Sigmoid colon (tissue), 7 donors: ENCODE measurements at places on chromosomes 7 and 10.

DNA sequence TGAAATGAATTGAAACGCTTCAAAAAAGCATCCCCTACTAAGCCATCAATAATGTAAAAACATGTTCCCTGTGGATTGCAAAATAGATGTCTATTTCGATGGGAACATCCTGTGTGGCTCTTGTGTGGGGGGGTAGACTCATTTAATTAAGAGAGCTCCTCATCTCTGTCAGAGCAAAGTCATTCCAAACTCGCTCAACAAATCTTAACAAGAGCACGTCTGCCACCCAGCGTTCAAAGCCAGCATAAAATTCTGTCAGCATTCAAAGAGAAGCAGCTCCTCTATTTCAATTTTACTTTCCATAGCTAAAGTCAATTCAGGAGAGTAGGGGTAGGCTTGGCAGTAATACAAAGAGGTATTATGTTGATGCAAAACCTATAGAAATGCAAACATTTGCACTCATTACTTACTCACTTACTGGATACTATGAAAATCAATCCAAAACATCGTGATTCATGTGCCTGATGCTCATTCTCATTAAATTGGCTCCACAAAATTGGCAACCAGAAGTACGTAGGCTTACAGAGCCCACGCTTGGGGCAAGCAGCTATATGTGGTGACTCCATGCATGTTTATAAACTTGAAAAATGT is 114.9 kb downstream of the IPMK start:
- H3K36me3 ChIP-seq, result no peaks in the 10 kb centered on the region
- H3K27me3 ChIP-seq, result no peaks in the 10 kb centered on the region
- no peak overlapping the region for H3K4me3 ChIP-seq
- no peak overlapping the region for H3K27ac ChIP-seq
- no peaks in the 10 kb centered on the region for H3K4me1 ChIP-seq

GRCh38 chr7:7321681-7322080 is 139.3 kb downstream of the C1GALT1 start:
- no peak for DNase-seq
- H3K4me3 ChIP-seq, result no peak overlapping the region
- no peaks in the 10 kb centered on the region for H3K27me3 ChIP-seq
- H3K36me3 ChIP-seq, result no peaks in the 10 kb centered on the region

DNA sequence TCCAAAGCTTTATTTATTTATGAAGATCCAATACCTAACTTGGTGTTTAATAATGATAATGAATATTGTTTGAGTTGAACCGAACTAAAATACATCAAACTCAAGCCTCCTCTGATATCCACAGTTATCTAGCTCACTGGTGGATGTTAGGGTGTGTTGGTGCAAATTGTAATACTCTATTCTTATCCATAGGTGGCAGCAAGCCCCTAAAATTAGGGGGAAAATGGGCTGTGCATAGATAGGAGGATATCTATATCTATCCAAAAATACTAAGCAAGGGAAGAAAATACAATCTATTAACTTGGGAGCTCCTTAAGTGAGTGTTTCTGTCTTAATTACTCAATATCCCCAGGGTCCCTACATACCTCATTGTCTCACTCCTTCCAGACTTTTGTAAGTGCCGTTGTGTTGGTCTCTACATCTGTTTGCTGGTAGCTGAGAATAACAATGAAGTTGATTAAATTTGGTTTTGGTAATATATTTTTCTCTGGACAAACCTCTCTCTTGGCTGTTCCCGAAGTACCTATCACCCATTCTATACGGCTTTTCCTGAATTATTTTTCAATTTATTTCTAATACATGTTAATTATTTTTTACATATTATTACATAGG is 55.0 kb upstream of the VWDE start:
- no peak overlapping the region for H3K27ac ChIP-seq
- H3K4me3 ChIP-seq, result no peak overlapping the region
- no peaks in the 10 kb centered on the region for H3K4me1 ChIP-seq
- no peaks in the 10 kb centered on the region for H3K36me3 ChIP-seq

GRCh38 chr10:49325916-49326783 is 27.2 kb downstream of the C10orf71 start:
- no peak overlapping the region for H3K27ac ChIP-seq
- H3K4me1 ChIP-seq, result no peaks in the 10 kb centered on the region
- no peaks in the 10 kb centered on the region for H3K36me3 ChIP-seq
- no peak for DNase-seq
- H3K27me3 ChIP-seq, result no peaks in the 10 kb centered on the region

DNA sequence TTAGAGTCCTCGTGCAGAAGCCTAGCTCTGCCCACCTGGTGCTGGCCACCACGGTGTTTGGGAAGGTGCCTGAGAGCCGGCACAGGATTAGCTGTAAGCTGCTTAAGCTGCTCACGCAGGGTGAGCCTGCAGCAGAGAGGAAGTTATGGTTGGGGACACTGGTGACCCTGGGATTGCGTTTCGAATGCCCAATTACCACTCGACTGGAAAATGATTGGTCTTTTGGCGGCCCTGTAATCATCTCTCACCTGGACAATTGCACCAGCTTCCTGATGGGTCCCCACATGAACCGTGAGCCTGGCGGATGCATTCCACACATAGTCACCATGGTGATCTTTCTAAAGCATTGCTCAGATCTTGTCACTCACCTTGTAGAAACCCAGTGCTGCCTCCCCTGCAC is 442.3 kb upstream of the ZMIZ1 start:
- H3K36me3 ChIP-seq, result no peaks in the 10 kb centered on the region
- no peaks in the 10 kb centered on the region for H3K27me3 ChIP-seq
- no peak for DNase-seq
- H3K4me1 ChIP-seq, result peaks cover 8% of the 10 kb centered on the region
- H3K27ac ChIP-seq, result no peak overlapping the region
- no peak overlapping the region for H3K4me3 ChIP-seq

- no peak for DNase-seq
- H3K27me3 ChIP-seq, result no peaks in the 10 kb centered on the region
- no peak overlapping the region for H3K4me3 ChIP-seq
- H3K4me1 ChIP-seq, result no peaks in the 10 kb centered on the region
These were observed 111.0 kb downstream of the TRIL start for GRCh38 chr7:28847176-28847575.
